Activated CD8-positive, alpha-beta memory T cell treated with anti-CD3 and anti-CD28 coated beads, Interleukin-2, amount 50 U/mL, for 48 hours (primary cell): ENCODE measurements at places on chromosomes 3 and 15.
A peak's percentile ranks its signal among the peaks of the same experiment; 100 is the strongest.

GRCh38 chr15:64921711-64922110 lies 10.0 kb downstream of the ANKDD1A start:
- no peak for DNase-seq

DNA sequence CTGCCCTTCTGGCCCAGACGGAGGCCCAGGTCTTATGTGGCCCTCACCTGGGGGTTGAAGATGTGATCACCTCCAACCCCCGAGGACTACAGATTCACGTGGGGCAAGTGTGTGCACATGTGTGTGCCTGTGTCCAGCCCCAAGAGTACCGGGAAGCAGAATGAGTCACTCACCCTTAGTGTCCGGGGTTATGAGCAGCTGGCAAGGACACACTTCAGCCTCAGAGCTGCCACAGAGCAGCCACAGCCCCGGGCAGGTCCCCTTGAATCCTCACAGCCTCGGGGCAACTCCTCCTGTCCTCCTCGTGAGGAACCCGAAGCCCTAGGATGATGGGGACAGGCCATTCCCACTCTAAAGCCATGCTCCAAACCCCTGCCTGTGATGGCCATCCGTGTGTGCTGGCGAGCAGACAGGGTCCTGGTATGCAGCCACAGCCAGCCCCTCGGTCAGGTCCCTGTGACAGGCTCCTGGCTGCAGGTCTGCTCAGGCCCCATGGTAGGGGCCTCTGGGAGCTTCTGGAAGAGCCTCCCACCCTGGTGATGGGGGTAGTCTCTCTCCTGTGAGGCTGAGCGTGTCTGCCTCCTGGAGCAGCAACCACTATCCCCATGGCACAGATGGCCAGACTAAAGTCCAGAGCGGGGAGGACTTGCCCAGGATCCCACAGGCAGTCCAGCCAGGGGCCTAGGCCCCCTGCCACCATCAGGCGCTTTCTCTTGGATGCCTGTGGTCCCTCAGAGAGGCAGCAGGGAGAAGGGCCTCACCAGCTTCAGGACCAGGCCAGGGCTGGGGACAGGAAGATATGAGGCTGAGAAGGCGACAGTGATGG lies 852 bp downstream of the STAB1 start:
- DNase-seq = no peak

GRCh38 chr3:27385504-27385903 lies 16.3 kb upstream of the NEK10 start:
- DNase-seq = no peak

- no peak for DNase-seq
These were observed 3.0 kb upstream of the CLK3 start for GRCh38 chr15:74612677-74613076.

DNA sequence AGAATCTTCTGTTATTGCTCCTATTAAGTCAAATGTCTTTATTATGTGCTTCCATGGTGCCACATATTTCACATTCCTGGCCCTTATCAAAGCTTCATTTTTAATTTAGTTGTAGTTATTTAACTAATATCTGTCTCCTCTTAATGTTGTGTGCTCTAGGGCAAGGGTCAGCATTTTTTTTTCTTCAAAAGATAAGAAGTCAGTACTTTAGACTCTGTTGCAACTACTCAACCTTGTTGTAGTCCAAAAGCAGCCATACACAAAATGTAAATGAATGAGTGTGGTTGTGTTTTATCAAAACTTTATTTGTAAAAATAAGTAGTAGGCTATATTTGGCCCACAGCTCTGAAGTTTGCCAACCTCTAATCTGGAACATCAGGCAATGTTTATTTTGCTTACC lies 394.7 kb upstream of the CBLB start:
- DNase-seq = no peak

GRCh38 chr3:192578729-192579128 lies 148.6 kb downstream of the FGF12 start:
- no peak for DNase-seq

DNA sequence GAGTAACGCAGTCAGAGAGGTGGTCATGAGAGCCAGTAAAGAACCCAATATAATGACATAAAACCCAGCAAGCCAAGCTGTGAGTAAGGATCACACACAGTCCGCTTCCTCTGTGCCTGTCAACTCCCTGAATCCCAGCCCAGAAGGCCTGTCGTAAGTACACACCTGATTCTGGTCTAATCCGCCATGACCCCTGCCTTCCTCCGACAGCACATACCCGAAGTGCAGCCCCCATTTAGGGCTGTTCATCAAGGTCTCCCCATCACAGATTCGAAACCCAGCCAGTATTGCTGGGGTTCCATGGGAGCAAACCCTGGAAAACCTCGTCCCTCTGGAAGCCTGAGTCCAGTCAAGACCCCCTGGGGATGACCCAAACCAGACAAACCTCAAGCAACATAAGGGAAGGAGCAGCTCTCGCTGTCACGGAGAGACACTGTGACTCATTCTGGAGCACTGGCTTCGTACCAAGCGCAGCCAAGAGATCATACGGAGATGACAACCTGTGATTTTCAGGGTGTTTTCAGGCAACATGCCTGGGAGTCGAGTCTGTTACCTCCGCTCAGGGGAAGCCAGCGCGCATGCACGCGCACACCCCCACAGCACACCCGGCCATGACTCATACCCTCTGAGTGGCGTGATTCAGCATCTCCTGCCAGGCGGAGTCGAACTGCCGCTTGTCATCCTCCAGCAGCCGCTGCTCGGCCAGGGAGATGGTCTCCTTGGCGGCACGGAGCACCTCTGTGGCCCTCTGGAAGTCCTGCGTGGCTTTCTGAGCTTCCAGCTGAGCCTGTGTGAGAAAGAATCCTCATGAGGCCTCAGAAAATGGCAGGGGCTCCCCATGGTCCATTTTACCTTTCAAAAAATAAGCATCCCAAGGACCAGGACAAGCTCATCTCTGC lies 63.0 kb downstream of the SH3BP5 start:
- peak; percentile 88 for DNase-seq

DNA sequence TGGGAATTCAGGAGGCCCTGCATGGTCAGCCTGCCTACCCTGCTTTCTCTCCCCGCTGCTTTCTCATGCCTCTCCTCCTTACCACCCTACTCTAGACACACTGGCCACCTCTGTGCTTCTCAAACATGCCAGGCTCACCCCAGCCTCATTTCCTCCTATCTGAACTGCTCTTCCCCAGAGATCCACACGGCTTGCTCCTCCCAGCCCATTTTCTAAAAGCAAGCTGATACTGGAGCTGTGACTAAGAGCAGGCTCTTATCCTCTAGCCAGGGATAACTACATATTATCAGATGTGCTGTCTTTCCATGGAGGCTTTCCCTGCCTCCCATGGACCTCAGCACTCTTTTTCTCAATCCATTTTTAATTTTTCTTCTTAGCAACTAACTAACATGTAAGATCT lies 85.9 kb downstream of the BOC start:
- no peak for DNase-seq

DNA sequence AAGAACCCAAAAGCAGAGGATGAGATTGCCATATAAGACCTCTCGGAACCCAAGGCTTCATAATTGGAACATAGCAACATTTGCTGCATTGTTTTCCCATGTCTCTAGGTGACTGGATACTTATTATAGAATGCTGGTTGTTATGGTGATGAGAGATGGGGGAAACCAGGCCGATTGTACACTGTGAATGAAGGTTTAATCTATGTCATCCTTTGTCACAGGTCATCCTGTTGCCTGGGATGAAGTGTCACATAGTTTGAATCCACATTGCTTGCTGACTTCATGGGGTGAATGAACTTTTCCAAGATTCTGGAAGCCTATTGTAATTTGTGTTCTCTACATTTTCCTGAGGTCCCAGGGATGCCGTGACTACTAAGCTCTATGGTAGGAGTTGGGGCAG lies 41.8 kb downstream of the CLEC3B start:
- no peak for DNase-seq

- no peak for DNase-seq
These were observed 10.1 kb downstream of the USP3 start for GRCh38 chr15:63514531-63514943.

- no peak for DNase-seq
These were observed 449.0 kb downstream of the NAALADL2 start for GRCh38 chr3:175308097-175308496.

- no peak for DNase-seq
These were observed 55.3 kb upstream of the PLXND1 start for GRCh38 chr3:129661766-129662165.

DNA sequence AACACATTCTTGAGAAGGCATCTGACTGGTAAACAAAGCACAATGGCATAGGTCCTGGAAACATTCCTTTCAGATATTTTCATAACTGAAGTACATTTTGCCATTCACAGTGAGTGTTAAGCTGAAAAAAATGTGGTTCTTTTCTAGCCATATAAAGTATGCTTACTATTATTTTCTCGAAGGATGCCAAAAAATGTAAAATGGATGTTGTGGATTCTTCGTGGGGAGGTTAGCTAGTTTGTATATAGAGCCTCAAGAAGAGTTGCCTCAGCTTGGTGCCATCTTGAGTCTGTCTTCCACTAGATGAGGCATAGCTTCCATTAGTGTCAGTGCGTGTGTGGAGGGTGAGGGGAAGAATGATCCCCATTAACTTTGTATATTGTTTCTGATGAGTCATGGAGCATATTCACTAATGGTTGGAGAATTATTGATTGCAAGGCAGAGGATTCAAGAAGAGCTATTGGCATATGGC lies 4.1 kb downstream of the MBNL1 start:
- DNase-seq = no peak

- no peak for DNase-seq
These were observed 4.3 kb upstream of the AP3B2 start for GRCh38 chr15:82714016-82714415.

- DNase-seq = no peak
These were observed 12.2 kb upstream of the XYLB start for GRCh38 chr3:38334142-38335055.

DNA sequence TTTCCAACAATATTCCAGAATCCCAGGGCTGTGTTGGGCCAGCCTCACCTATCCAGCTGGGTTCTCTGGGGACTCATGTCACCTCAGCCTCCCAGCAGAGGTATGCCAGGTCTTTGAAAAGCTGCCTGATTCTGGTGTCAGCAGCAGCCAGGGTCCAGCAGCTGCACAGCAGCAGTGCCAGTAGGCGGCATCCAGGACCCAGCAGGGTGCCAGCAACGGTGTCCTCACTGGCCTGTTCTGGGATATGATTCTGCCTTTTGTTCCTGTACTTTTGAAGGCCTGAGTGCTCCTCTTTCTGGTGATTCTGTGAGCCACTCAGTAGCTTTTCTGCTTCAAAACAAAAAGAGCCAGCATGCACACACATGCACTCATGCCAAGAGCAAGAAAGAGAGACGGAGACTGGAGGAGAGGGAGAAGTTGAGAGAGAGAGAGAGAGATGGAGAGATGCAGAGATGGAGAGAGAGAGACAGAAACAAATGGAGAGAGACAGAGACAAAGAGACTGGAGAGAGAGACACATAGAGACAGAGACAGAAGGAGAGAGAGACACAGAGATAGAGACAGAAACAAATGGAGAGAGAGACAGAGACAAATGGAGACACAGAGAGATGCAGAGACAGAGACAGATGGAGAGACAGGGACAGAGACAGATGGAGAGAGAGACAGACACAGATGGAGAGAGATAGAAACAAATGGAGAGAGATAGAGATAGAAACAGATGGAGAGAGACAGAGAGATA lies 205.7 kb downstream of the UACA start:
- peak; percentile 50 for DNase-seq

DNA sequence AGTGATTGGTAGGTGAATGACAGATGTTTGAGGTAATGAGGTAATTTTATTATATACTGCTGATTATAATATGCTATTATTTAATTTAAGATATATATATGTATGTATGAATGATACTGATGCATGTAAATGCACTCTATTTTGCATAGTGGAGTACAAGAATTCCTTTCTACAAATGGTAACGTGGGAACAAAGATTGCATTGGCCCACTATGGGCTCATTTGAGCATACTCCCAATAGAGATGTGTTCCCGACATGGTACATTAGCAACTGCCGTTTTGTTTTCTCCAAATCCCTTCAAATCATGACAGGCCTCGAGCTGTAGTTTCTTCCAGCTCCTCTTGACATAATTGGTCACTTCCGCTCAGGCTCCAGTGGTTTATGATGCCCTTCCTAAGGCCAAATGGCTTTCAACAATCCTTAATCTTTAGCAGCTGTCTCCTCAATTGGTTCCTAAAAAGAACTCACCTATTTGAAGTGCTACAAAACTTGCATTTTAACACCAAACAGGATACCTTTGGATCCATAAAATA lies 266.1 kb downstream of the ADAMTSL3 start:
- no peak for DNase-seq

GRCh38 chr15:77126529-77127326 lies 55.8 kb upstream of the TSPAN3 start:
- no peak for DNase-seq

DNA sequence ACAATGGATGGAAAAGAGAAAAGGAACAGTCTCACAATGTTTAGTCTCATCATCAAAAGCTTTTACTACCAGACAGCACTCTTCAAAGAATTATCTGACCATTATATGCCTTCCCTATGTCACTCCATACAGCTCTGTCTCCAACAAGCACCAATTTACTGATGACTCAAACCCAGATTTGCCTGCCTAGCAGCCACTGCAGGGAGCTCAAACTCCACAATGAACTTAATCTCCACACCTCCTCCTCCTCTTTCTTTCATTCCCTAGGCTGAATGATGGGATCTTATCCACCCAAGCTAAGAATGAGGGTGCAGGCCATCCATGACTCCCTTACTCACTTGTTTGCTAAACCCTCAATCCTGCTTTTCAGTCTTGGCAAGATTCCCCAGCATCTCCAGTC lies 45.5 kb downstream of the NBEAL2 start:
- no peak for DNase-seq

- DNase-seq = no peak
These were observed 11.6 kb downstream of the LPP start for GRCh38 chr3:188165596-188165995.

GRCh38 chr15:46280762-46281542 lies 646.1 kb downstream of the SQOR start:
- no peak for DNase-seq

DNA sequence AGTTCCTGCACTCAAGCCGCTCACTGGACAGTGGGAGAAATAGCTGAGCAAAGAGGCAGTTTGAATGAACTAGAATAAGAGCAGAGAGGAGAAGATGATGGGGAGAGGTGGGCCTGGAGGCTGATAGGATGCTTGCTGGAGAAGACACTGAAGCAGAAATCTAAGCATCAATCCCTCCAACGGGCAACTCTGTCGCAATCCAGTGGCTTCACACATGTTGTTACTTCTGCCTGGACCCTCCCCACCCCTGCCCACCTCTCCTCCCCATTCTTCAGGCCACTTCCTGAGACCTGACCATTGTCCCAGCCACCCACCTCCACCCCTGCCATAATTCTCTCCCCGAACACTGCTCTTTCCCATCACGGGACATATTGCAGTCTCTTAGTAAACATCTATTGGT lies 76.0 kb downstream of the SRGAP3 start:
- no peak for DNase-seq
